ENCODE measurements at places on chromosomes 6 and 20. TPM values are rescaled to one million over a fixed set of nuclear protein-coding genes. Genes with fewer than 3 reads are reported as not detected.
A peak's percentile ranks its signal among the peaks of the same experiment; 100 is the strongest.

DNA sequence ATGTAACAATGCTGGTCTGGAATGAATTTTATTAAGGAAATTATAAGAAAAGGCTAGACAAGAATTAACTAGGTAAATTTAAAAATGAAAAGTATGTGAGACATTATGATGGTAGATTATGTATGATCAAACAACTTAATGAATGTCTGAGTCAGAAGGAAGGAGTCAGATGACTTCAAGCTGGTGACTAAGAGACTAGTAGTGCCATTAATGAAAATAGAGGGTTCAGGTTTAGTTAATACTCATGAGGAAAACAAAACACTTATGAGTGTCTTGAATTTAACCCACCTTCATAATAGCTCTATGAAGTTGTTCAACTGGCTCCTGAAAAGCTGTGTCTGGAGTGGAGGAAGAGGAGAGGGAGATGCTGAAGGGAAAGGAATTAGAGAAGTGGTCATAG lies 256.3 kb downstream of the ADGRB3 start:
- no peak for DNase-seq

MUCL3 gene
- total RNA-seq: not detected

DNA sequence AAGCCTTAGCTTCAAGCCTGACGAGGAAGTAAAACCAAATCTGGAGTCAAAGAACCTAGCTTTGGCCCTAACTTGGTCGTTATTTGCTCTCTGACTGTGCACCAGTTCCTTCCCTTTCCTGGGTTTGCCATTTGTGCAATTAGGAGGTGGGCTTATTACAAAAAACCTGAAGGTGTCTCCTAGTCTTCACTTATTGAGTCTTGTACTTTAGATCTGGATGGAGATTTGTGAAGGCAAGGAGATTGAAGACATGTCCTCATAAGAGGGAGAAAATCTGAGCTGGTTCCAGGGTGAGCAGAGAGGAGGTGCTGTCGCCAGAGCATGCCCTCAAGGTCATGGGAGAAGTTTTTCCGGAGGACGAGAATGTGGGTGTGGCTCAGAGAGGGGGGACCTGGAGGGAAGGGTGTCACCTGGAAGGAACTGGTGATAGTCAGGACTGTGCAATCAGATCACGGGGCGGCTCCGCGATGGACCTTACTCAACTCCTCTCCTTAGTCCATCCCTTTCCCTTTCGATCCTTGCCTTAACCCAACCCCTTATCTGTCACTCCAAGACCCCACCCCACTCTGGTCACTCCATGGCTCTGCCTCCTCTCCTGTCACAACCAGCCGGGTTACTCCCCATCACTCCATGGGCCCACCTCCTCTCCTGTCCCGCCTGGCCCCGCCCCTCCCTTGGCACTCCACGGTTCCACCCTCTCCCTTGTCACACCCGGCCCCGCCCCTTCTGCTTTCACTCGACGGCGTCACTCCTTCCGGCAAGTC lies 588 bp upstream of the ACSS2 start:
- DNase-seq: peak; percentile 100

RANBP9 gene
- 27.6 TPM for total RNA-seq

ABHD16A gene
- total RNA-seq: 46.9 TPM

EGFL8 gene
- total RNA-seq: 1.5 TPM

EEF1A2 gene
- total RNA-seq: 281 TPM

- no peak for DNase-seq
Measured at GRCh38 chr20:40232273-40232672, 456.8 kb downstream of the MAFB start.

DNA sequence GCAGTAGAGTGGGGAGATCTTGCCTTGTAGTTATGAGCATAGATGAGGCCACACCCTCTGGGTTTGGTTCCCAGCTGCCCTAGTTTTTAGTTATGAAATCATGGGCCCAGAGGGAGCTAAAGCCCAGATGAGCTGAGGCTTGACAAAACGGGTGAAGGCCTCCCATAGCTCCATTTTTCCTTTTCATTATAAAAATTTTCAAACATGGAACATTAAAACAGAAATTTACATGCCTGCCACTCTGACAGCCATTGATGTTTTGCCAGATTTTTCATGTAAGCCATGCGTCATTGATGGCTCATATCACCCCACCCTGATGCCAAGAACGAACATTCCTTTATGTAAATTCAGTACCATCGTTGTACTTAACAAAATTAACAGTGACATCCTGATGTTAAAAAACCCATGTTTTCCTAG lies 67.9 kb downstream of the IGF2R start:
- DNase-seq: no peak

Measured in Caki2 (cell line).